Hair follicular keratinocyte (primary cell): ENCODE measurements at places on chromosomes 6 and 20. TPM values are rescaled to one million over a fixed set of nuclear protein-coding genes. Genes with fewer than 3 reads are reported as not detected.

The MYBL2 gene
- 9.9 and 59.2 TPM in 2 replicates for total RNA-seq

The SMLR1 gene
- not detected in 2 replicates for total RNA-seq

The ZBP1 gene
- not detected in 2 replicates for total RNA-seq

The SLC39A7 gene
- 77.1 and 112 TPM in 2 replicates for total RNA-seq

The TRAPPC3L gene
- total RNA-seq: 0.70 TPM in 1 of 2 replicates, not detected in the other

The IPCEF1 gene
- 0.04 and 0.94 TPM in 2 replicates for total RNA-seq

The CDKN1A gene
- 314 and 410 TPM in 2 replicates for total RNA-seq

The PPP1R3G gene
- total RNA-seq: 0.04 and 0.23 TPM in 2 replicates

The BMP5 gene
- not detected in 2 replicates for total RNA-seq

The LGSN gene
- total RNA-seq: not detected in 2 replicates

The CRIP3 gene
- total RNA-seq: not detected in 2 replicates

The PDCD2 gene
- 96.4 and 123 TPM in 2 replicates for total RNA-seq

The HDGFL1 gene
- not detected in 2 replicates for total RNA-seq
